Stimulated activated CD8-positive, alpha-beta memory T cell treated with anti-CD3 and anti-CD28 coated beads, Interleukin-15, amount 100 ng/mL, for 1 hour (primary cell): ENCODE measurements at places on chromosomes 2 and 18.

GRCh38 chr18:34592961-34593382 lies 117.1 kb upstream of the DTNA start:
- DNase-seq, result no peak

DNA sequence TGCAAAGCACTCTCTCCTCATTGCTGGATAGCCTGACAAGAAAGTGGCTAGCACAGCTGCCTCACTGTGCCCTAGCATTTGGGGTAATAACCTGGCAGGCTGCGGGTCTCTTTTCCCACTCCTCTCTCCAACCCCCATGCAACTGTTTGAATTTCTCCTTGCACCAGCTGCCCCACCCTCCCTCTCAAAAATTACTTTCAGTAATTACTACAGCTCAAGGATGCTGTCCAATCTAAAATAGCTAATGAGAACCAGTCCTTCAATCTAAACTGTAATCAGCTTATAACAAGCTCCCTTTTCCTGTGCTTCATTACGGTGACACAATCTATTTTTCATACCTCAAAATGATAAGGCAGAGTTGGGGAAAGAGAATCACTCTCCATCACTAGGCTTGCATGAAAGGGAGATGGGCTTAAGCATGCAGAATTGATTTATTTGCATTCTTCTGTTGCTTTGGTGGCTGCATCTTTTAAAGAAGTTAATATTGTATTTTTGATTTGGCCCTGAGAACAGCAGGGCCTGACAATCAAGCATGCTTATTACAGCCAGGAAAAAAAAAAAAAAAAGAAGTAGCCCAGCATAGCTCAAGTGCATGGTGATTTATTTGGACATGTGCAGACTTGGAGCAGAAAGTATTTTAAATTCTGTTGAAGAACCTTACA lies 881.8 kb downstream of the SLC4A3 start:
- no peak for DNase-seq

GRCh38 chr2:27354597-27354927 lies 2.0 kb downstream of the GTF3C2 start:
- DNase-seq, result no peak

DNA sequence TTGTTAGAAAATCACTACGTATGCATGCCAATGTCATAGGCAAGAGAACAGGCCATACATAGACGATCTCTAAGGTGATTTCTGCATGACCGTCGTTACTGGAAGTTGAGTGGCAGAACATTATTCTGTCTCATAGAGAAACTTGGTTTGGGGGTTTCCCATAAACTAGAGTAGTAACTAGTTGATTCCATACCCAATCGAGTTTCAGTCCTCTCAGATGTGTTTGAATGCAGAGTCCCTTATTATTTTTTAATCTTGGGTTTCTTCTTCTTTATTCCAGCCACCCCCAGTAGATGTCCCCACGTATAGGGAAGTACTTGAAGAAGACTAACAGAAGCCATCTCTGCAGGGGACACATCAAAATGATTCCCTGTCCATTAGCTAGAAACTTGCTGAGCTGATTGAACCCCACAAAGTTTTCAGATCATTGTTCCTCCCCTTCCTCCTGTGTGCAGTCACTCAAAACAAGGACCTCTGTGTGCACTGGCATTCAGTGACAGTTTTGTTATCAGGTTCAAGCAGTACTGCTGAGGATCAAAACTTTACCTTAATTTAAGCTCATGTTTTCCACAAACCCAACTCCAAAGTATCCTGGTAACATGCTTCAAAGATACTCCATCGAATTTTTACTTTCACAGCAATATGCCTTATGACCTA lies 68.4 kb upstream of the CDCA7 start:
- no peak for DNase-seq

GRCh38 chr2:99857372-99857771 lies 285.0 kb downstream of the AFF3 start:
- DNase-seq, result no peak

DNA sequence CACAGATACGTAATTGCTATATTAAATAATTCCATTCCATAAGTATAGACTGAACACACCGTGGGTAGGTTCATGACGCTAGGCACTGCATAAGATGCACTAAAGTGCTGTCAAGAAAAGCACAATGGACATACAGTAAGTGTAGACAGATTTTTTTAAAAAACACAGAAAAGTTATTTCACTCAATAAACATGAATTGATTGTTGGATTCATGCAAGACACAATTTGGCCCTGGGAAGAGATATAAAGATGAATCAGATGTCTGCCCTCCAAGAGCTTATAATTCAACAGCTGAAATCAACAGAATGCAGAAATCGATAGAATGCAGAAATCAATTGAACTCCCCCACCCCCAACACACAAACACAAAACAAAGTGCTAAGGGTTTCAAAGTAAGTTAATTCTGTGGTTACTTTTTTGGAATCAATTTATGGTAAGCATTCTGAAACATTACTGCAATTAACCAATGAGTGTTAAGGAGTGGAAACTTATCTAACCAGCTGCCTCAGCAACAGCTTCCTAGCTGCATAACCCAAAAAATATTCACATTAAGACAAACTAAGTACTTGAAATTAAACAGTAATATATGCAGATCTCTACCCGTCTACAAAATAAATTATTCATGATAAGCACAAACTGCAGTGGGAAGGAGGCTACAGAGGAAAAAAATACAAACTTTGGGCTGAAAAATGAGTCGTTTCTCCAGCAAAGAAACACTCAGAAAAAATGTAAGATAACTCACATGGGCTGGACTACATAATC lies 1.6 kb downstream of the NBAS start:
- DNase-seq, result no peak

DNA sequence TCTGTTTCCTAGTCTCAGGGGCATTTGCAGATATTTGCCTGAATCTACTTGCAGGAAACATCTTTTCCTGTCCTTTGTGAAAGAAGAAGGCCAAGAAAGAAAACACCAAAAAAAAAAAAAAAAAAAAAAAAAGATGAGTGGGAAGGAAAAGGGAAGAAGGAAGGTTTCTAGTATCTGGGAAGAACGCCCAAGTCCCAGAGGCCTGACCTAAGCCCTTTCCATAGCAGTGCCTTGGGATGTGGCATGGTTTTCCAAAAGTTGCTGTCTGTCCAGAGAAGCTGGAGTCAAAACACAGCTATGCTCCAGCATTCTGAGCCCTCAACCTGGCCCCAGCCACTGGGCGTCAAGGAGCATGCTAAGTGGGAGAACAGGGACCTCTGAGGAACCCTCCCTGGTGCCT lies 123.5 kb downstream of the INHBB start:
- DNase-seq, result no peak
